ENCODE measurements at places on chromosomes 5 and 9.

- no peak for DNase-seq
Measured at GRCh38 chr5:139689631-139690063, 41.5 kb downstream of the CXXC5 start.

DNA sequence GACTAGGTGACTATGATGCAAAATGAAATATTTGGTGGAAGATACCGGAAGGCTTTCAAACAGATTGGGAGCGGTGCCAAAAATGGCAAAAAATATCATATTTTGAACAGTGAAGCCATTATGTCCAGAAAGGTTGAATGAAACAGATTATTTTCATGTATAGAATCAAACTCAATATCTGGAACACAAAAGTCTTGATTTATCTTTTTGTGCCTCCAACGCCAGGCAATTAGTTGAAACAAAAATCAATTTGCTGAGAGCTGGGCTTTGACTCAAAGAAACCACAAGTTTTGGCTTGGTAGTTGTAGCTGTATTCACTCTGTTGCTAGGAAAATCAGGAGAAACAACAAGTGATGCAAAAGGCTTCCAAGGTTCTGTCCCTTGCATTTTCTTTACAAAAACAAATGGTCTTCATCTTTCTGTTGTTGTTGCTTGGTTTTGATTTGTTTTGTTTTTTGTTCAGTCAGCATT is 421.7 kb upstream of the TYRP1 start:
- DNase-seq: no peak

DNA sequence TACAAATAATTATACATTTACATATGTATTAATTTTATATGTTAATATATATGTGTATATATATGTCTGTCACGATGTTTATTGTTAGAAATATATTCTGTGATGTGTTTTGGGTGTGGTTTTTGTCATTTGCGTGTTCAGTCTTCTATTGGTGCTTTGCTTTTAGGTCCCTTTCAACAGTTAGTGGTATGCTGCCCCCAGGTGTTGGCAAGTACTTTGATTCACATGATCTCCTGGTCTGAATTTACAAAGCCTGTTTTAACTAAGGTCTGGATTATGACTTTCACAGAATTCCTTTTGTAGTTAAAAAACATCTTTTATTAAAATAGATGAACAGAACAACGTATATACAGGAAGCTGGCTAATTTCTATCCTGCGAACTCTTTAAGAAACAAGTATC is 271.5 kb downstream of the CCDC171 start:
- no peak for DNase-seq

- DNase-seq: no peak
Measured at GRCh38 chr5:62299600-62299999, 6.4 kb upstream of the KIF2A start.

GRCh38 chr9:79408617-79409016 is 163.1 kb upstream of the TLE4 start:
- DNase-seq: no peak

DNA sequence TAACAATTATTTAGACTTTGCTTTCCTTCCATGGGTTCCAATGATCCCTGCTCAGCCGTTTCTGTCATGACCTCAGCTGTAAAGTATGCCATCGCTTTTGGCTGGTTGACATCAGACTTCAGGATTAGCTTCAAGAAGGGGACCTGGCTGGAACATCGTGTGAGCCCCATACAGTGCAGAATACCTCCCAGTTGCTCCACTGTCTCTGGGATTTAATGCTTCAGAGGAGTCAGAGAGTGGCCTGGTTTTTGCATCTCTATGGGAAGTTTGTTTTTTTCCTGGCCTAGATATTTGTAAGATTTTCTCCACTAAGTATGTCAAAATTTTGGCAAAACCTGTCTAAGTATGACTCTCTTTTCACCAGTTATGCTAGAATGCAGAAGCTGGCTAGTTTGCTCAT is 216.9 kb downstream of the GABBR2 start:
- DNase-seq: no peak

DNA sequence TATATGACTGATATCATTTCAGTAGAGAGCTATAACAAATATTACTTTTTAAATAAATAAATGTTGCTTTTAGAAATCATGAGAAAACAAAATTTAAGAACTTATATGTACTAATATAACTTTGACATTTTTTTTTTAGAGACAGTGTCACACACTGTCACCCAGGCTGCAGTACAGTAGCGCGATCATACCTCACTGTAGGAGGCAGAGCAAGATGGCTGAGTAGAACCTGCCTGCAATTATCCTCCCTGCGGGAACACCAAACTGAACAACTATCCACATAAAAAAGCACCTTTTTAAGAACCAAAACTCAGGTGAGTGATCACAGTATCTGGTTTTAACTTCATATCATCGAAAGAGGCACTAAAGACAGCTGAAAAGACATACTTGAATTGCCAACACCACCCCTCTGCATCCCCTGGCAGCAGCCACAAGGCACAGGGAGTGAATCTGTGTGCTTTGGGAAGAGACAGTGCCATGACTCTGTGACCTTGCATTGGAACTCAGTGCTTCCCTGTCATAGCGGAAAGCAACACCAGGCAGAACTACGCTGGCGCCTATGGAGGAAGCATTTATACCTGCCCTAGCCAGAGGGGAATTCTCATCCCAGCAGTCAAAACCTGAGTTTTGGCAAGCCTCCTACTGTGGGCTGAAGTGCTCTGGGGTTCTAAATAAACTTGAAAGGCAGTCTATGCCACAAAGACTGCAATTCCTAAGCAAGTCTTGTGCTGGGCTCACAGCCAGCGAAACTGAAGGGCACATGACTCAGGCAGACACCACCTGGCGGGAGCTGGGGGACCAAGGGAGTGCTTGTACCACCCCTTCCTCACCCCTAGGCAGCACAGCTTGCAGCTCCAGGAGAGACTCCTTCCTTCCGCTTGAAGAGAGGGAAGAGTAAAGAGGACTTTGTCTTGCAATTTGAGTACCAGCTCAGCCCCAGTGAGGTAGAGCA is 142.7 kb downstream of the FBXL17 start:
- DNase-seq: no peak

DNA sequence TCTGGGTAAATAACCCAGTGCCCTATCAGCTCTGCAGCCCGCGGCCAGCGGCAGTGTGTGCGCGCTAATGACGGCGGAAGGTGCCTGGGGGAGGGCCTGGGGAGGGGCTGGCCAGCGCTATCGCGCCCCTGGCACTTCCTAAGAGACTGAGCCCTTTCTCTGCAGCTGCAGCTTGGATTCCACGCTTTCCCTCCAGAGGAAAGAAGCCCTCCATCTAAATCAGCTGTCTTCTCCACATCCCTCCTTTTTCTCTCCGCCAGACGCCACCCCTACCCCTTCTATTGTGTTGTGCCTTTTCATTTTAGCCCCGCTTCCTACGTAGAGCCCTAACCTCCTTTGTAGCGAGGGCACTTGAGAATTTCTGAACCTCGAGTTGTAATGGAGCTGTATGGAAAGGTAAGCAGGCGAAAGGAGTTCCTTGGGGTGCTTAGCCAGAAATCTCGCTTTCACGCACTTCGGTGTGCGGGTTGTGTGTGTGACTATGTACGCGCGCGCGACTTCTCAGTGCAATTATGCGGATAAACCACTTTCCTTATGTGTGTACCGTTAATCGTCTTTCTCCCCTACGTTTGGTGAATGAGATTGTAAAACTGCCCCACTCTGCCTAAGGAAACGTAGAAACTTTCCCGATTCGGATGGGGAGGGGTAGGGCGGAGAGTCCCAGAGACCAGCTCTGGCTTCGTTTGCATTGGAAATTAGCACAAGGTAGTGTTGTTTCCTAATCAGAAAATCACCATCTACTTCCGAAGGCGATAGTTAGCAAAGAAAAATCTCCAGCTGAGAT is 664 bp upstream of the RAB3C start:
- DNase-seq: no peak

DNA sequence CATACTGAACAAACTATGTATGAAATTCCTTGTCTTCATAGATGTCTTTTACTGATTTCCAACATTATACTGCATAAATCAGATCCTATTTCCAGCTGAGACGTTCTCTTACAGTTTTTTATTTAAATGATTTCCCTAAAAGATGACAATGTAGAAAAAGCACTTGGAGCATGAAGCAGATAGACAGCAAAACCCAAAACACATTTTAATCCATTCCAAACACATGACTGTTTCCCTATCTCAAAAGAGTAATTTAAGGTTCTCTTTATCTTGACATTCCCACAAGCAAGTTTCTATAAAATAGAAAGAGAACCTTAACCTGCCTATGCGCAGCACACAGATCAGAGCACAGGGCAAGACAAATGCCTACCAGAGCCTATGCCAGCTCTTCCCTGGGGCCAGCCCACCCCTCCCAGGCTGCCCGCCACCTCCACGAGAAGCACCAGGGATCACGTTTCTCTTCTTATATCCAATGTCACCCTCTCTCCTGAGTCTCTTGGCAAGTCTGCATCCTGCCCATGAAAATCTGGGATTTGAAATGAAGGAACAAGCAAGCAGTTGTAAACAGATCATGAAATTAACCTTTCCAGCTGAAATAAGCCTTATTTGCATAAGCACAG is 52.4 kb downstream of the RETREG1 start:
- DNase-seq: no peak

DNA sequence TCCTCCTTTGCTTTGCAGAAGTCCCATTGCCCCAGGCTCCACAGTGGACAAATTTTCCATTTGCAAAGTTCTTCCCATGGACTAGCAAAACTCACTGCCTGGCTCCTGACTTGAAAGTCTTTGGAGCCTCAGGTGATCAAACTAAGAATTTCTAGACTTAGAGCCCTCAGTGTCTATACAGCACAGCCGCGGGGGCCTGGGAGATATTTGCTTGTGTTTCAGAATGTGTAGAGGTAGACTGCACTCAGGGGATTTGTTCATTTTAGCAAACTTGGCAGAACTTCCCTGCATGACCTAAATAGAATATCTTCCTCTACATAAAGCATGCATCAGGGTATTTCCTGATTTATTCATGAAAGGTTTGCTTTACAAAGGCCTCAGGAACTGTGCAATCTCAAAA is 384.2 kb upstream of the ZNF462 start:
- no peak for DNase-seq

GRCh38 chr9:127415141-127415540 is 9.0 kb upstream of the ZNF79 start:
- no peak for DNase-seq

- no peak for DNase-seq
Measured at GRCh38 chr9:108270561-108270960, 585.2 kb downstream of the ACTL7B start.

- DNase-seq: no peak
Measured at GRCh38 chr9:33120620-33121019, 44.1 kb upstream of the SMU1 start.

DNA sequence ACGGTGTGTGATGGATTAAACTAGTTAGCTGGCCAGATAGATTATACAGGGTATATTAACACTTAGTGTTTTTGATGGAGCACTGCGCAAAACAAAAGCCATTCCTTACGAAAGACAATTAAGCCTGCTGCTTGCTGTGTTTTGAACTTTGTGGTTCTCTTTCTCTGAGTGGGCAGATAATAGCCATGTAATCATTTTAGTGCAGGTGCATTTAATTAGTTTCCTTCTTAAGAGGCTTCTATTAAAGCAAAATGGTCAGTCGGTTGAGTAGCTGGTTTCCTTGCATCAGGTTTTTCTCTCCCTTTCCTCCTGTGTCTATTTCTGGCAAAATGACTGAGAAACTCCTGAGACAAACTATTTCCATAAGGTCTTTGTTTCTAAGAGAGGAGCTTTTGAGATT is 512.5 kb downstream of the DMAC1 start:
- DNase-seq: no peak

DNA sequence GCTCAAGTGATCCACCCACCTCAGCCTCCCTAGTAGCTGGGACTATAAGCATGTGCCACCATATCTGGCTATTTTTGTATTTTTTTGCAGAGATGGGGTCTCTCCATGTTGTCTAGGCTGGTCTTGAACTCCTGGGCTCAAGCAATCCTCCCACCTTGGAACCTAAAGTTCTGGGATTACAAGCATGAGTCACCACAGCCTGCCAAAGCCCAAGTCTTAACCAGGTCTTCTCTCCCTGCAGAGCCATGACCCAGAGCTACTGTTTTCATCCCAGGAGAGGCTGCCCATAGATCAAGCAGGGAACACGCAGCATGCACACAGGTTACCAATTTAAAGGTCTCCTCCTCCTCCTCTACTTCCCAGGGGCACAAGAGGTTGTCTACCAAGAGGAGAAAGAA is 29.7 kb downstream of the PCDHGC5 start:
- no peak for DNase-seq

DNA sequence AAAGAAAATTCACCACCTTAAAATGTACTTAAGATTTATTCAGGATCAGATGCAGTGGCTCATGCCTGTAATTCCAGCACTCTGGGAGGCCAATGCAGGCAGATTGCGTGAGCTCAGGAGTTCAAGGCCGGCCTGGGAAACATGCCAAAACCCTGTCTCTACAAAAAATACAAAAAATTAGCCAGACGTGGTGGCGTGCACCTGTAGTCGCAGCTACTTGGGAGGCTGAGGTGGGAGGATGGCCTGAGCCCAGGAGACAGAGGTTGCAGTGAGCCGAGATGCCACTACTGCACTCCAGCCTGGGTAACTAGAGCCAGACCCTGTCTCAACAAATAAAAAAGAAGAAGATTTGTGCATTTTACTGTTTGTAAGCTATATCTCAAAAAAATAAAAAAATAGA is 34.7 kb upstream of the GFPT2 start:
- DNase-seq: no peak

GRCh38 chr5:83654427-83654994 is 66.1 kb downstream of the HAPLN1 start:
- no peak for DNase-seq

GRCh38 chr9:37066139-37066725 is 32.2 kb upstream of the PAX5 start:
- no peak for DNase-seq

DNA sequence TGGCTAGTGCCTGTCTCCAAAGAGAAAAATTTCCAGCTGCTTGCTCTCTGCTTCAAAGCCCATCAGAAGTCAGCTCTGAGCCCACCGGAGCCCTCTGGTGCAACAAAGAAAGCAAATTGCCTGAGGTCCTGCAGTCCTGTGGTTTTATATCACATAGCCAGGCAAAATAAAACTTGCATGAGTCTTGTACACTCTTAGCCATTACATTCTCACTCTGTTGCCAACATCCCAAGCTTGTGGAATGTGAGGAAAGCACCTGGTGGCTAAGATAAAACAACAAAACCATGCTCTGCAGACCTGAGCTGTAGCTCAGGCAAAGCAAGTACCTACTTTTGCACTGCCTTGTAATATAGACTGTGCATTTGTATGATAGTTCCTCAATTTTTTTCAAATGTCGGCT is 133.7 kb downstream of the GPBP1 start:
- DNase-seq: no peak

DNA sequence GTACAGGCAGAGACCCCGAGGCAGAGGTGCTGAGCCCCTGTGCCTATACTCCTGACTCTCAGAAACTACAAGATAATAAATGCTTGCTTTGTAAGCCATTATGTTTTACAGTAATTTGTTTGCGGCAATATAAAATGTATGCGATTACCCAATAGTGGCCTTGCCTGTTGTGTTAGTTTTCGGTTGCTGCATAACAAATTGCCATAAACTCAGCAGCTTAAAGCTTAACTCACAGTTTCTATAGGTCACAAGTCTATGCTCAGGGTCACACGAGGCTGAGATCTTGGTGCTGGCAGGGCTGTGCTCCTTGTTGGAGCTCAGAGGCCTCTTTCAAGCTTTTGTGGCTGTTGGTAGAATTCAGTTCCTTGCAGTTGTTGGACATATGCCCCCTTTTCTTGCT is 114.8 kb downstream of the COL23A1 start:
- DNase-seq: no peak

Data from activated naive CD8-positive, alpha-beta T cell treated with anti-CD3 and anti-CD28 coated beads, Interleukin-2, amount 50 U/mL, for 16 hours (primary cell).